Activated T-cell treated with anti-CD3 and anti-CD28 coated beads for 24 hours (primary cell): ENCODE measurements at places on chromosomes 11 and 22.
A peak's percentile ranks its signal among the peaks of the same experiment; 100 is the strongest.

DNA sequence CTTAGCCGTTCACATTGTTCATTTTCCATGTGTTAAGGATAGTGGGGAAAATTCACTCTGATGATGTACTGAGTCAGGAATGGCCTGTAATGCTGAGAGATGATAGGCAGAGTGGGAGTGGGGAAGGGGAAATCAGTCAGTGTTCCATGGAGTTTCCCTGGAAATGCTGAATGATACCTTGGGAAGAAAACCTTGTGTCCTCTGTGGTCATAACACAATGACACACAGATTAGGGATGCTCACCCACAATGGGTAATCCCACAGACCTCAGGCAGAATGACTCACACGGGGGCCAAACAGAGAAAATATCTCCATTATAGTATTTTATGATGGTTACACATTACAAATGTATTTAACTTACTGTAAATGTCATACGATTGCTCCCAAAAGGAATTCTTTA lies 118.0 kb downstream of the SNX19 start:
- no peak for DNase-seq

- DNase-seq, result no peak
These were observed 67.1 kb upstream of the WNT7B start for GRCh38 chr22:46043816-46044620.

- no peak for DNase-seq
These were observed 19.8 kb upstream of the PRAME start for GRCh38 chr22:22578702-22579424.

GRCh38 chr11:45736424-45736823 lies 68.5 kb upstream of the SLC35C1 start:
- DNase-seq, result no peak

DNA sequence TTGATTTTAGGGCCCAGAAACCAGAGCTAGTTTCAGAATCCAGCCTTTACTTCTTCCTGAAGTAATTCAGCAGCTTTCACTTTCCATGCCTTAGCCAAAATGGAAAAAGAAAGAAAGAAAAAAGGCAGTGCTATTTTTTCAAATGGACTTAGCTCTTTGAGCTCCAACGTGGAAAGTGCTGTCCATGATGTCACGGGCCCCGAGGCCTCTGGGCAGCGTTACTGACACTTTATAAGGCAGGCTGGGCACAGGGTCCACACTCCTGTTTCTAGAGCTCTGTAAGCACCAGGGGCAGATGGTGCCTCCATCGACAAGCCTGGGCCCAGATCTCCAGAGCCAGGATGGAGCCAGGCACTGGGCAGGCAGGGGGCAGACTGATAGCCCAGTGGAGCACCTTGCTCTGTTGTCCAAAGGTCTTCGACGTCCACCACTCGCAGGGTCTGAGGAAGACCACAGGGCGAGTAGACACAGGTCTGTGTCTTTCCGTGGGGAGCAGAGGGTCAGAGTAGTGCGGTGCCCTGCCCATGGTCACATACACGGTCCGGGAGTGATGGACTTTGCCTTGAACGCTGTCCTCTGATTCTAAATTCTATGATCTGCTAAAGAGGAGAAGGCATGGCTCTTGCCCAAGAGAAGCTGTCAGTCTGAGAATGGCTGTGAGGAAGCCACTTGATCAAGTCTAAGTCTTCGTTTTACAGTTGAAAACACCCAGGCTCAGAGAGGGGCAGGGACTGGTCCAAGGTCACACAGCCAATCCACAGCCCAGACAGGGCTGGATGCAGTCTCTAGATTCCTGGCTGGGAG lies 22.0 kb upstream of the WNT11 start:
- DNase-seq, result no peak

DNA sequence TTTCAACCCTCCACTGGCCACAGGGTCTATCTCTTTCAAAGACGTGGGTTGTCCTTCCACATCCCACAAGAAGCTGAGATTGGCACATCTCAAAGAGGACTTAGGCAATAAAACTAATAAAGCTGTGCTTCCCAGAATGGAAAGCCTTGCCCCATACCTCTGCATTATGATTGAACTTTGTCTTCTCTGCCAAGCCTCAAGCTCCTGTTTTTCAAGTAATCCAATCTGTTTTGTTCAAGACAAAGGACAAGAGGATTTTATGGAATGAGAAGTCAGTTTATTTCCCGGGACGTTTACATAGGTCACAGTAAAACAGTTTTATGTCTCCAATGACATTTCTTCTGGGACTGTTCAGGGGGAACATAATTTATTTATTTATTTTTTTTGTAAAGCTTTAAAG lies 108.4 kb downstream of the GALNT18 start:
- no peak for DNase-seq

DNA sequence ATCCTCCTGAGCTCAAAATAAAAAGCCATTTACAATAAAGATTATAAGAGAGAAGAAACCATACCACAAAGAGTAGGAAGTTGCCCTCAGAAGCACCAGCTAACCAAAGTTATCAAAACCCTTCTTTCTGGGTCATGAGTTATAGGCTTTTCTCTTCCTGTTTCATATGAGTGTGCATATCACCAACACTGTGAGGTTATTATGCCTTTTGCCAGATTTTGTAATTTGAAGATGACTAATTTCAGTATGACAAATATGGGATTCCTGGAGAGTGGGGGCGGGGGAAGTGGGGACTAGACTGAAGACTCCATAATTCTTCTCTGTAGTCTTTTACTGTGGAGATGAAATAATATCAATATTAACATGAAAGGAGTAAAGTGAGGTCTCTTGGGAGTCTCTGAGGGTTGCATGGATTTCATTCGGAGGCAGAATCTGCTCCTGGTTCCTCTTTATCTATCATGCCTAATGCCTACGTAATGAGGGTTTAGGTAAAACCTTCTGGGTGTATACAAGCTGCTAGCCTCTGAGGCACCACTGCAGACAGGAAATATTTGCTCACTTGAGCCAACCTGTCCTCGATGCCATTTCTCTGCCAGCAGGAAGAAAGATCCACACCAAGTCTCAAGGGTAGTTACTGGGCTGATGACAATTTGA lies 2.1 kb downstream of the LPXN start:
- peak; percentile 65 for DNase-seq

DNA sequence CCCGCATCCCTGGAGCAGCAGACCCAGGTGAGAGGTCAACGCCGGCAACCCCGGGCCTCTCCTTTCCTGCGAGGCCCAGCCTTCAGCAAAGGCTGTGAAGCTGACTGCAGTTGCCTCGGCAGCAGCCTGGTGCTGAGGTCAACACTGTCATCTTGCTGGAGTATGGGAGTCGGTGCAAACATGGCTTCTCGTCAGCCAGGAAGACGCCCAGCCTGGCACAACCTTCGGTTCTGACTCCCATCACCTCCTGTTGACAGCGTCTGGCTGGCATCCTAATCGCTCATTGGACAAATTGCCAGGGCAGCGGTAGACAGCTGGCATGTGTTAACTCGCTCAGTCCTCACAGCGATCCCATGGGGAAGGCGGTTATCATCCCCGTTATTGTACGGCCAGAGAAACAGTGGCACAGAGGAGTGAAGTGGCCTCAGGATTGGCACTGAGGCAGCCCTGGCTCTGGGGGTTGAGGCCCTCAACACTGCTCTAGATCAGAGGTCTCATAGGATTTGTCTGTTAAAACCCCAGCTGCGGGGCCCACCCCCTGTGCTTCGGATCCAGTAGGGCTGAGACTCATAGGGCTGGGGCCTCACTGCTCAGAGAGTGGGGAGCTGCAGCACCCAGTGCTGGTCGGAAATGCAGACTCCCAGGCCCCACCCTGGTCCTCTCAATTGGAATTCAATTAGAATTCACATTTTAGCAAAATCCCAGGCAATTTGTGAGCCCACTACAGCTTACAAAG lies 39.3 kb upstream of the TP53I11 start:
- no peak for DNase-seq

- no peak for DNase-seq
These were observed 15.4 kb downstream of the FAM83F start for GRCh38 chr22:40009951-40010671.

- DNase-seq, result no peak
These were observed 48.0 kb downstream of the CABIN1 start for GRCh38 chr22:24059121-24059520.

- peak; percentile 87 for DNase-seq
These were observed 2.7 kb upstream of the CDC42BPG start for GRCh38 chr11:64846998-64847666.

DNA sequence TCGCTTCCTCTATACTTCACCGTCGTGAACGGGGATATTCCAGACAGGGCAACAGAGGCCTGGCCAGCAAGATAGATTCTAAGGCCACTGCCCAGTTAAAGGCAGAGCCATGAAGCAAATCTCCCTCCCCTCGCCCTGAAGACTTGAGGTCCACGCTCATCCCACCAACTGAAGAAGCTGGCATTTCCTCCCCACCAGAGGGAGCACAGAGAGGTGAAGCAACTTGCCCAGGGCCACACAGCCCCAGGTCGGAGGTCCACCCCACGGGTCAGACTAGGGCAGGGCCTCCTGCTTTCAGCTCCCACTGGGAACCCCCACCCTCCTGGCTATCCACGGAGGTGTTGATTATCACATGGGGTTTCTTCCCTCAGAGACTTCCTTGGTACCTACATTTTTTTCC lies 27.4 kb downstream of the MN1 start:
- no peak for DNase-seq

- no peak for DNase-seq
These were observed 1.2 kb downstream of the RAB6A start for GRCh38 chr11:73759610-73760134.

DNA sequence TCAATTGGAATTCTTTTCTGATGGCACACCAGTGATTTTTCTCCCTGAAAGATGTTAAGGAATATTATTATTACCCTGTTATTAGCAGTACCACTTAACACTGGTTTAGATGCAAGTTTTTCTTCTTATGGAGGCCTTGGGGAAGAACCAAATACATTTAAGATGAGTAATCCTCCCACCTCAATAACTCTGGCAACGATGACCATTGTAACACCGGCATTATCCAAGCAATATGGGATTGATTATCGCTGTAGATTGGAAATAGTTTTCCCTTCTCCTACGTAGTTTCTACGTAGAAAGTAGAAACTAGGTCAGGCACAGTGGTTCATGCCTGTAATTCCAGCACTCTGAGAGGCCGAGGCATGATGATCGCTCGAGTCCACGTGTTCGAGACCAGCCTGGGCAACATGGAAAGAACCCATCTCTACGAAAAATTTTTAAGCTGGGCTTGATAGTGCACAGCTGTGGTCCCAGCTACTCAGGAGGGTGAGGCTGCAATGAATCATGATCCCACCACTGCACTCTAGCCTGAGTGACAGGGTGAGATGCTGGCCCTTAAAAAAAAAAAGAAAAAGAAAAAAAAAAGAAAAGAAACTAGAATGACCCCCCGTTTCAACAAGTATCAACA lies 45.5 kb downstream of the PACSIN2 start:
- DNase-seq, result no peak

DNA sequence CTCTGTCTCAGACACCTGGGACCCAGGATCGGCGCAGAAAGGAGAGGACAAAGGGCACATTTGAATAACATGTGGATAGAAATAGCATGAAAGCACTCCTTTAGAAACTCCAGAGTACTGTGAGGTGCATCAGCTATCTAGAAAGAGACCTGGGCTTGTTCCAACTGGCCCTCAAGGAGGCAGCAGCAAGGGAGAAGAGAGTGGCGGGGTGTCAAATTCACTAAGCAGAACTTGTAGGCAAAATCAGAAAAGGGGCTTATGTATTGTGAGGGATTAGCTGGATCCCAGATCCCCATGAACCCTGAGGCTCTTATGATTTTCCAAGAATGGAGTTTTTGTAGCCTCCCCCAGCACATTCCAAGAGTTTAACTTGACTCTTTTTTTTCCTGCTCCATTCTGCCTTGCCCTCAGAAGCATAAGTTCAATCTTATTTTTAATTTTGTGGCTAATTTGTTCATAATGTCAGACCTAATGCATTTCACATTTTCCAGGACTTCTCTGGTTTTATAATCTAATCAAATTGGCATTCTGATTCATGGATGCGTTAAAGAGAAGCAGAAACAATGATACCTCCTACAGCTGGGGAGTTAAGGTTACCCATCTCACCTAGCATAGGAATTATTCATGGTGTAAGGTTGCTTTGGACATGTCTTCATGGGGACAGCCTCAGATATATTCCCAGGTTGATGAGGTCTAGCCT lies 33.6 kb downstream of the USH1C start:
- DNase-seq, result no peak

DNA sequence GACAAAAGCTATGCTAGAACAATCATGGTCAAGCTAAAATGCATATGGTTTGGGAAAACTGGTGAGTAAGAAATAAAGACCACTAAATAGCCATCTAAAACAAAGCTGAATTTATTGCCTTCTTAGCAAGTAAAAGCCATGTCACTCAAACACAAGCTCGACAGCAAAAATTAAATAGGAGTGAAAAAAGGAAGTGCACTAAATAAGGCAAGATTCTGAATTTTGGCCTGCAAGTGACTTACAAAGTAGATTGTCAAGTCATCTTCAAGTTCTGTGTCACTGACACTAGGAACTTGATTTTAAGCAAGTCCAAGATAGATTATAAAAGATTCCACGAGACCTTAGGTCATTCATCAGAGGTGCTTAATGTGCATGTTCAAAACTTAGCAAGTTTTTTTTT lies 27.4 kb downstream of the TUG1 start:
- DNase-seq, result no peak
